ENCODE measurements at places on chromosomes 7 and 10.

GRCh38 chr7:8177109-8177933 is 84.6 kb downstream of the ICA1 start:
- no peak for DNase-seq

DNA sequence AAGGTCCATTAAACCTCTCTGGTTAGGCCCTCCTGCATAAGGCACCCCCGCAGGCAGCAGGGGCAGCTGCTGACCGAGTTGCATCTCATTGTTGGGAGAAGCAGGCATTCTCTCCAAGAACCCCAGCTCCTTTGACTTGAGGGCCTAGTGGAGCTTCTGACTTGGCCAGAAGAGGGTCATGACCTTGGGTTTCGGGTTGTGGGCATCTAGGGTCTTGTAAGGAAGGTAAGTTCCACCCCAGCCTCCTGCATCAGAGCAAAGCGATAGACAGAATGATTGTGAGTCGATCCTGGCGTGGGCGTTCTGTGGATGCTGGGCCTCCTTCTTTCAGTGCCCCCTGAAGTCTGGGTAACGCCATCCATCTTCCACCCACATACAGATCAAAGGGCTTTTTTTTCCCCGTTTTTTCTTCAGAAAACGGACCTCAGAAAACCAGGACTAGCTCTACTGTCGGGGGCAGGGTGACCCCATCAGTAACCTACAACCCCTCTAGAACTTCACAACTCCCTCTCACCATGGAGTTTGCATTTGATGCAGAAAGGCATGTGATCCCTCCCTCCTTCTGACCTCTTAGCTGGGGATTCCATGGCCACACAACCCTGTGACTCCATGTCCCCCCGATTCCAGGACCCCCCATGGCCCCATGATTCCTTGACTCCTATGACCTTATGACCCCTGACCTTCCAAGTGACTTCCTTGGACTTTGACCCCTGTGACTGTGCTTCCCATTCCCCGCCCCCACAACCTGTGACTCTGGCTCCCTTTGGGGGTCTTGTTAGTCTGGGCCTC is 3.0 kb downstream of the SEMA4G start:
- DNase-seq: no peak

DNA sequence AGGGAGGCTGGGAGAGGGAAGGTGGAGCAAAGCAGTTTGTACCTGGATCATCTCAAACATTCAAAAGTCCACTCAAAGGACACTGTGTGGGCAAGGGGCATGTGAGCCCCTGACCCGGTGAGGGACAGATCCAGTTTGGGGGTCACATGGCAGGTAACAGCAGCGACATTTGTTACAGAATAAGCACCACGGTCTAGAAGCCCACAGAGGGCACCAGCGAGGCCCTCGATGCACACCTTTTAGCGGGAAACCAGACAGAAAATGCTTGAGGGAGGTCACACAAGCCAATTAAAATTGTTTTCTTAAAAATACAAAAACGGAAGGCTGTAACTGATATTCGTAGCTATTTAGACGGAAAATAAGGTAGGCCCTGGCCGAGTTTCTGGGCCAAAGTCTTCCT is 144.4 kb downstream of the ZMYND11 start:
- DNase-seq: no peak

DNA sequence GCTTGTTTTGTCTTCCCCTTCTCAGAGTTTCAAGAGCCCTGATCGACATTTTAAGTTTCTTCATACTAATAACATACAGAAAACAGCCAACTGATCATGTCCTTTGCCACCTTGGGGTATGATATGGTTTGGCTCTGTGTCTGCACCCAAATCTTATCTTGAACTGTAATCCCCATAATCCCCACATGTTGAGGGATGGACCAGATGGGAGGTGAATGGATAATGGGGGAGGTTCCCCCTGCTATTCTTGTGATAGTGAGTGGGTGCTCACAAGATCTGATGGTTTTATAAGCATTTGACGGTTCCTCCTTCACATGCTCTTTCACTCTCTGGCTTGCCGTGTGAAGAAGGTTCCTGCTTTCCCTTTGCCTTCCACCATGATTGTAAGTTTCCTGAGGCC is 190.3 kb downstream of the CHCHD3 start:
- DNase-seq: no peak

DNA sequence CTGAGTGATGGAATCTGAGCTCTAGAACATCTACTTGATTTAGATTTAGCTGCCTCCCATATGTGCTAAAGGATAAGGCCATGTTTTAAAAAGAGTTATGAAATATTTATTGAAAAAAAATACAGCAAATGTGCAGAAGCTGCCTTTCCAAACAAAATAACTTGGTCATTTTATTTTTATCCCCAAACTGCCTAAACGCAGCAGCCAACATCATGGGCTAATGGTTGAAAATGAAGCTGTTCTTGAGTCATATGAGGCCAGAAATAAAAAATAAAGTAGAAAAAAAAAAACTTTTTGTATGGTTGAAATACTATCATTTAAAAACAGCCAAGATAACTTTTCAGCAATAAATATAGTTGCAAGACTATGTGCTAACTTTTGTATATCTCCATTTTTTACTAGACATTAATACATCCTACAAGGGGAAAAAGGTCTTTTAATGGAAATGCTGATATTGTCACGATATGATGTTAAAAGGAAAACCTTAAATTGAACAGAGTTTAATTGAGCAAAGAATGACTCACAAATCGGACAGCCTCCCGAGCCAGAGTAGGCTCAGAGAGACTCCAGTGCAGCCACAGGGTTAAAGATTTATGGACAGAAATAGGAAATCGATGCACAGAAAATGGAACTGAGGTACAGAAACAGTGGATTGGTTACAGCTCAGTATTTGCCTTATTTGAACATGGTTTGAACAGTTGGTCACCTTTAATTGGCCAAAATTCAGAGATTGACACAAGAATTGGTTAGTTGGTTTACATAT is 305.8 kb downstream of the MDFIC start:
- DNase-seq: no peak

DNA sequence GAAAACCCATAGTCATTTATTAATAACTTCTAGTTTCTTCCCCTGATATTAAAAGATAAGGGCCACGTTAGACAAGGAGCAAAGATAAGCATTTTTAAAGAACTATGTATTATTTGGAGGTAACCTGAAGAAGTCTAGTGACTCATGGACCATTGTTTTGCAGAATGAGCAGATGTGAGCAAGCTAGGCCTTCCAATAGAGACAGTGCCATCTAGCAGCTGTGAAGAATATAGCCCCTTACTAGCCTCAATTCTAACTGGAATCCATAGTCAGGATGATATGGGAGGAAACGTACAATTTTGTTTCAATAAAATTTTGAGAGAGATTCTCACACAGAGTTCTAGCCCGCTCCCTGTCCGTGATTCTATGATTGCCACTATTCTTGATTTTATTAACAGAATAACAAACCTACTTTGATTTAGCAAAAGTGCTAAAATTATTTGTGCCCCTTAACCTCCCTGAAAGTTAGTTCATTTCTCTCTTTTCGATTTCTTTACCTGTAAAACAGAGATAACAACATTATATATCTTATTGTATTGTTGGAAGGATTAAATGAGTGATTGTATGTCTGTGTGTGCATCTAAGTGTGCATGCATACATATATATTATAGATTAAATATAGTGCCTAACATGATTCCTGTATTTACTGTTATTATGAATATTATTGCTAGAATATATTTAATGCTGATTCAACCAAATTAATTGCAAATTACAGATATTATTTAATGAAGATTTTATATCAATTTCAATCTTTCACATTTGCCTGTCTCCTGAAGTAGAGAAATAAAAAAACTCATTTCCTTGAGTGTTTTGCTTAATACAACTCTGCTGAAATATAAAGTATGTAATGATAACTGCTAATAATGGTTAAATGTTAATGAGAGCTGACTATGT is 22.7 kb downstream of the FAM237B start:
- DNase-seq: no peak

DNA sequence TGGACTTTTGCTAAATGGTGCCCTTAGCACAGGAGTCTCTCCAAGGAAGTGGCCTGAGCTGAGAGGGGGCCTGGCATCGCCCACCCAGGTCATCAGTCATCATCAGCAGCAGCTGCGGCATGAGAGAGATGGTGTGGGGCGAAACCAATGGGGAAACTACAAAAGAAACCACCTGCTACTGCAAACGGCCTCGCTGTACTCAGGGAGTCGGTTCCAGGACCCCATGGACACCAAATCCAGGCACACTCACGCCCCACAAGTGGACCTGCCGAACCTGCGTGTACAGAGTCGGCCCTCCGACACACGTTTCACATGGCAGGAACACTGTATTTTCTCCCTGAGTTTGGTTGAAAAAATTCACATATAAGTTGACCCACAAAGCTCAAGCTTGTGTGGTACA is 37.8 kb downstream of the DIP2C start:
- no peak for DNase-seq

GRCh38 chr7:98135984-98136383 is 29.3 kb downstream of the LMTK2 start:
- DNase-seq: no peak

DNA sequence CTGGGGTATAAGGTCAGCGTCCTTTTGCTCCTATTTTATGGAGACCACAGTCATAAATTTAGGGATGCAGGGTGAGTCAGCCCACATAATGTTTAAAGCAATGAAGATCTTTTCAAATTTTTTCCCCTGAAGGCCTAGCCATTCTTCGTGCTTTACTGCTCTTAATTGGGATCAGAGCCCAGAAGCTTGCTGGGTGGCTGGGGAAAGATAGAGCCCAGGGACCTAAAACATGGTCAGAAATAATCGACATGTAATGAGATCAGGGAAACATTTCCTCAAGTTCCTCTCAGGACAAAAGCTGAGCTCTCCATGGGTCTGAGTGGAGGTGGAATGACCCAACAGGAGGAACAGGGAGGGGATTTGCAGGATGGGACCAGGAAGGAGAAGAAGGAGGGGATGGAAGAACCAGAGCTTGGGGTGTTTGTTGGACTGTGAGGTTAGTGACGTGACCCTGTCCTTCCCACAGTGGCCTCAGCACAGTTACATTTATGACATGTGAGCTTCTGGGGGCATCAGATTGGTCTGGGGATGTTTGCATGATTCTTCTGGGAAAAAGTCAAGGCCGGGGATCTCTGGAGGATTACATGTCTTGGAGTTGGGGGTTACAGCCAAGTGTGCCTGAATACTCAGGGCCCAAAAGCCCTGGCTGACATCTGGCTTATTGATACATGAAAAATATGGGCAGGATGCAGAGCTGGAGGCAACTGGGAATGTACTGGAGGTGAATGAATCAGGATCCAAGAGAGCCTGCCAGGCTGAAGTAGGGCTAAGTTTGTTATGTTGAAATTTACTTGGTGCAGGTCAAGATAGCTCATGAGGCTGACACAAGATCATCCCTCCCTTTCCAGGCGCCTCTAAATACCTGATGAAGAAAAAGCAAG is 477.9 kb downstream of the RPS24 start:
- no peak for DNase-seq

DNA sequence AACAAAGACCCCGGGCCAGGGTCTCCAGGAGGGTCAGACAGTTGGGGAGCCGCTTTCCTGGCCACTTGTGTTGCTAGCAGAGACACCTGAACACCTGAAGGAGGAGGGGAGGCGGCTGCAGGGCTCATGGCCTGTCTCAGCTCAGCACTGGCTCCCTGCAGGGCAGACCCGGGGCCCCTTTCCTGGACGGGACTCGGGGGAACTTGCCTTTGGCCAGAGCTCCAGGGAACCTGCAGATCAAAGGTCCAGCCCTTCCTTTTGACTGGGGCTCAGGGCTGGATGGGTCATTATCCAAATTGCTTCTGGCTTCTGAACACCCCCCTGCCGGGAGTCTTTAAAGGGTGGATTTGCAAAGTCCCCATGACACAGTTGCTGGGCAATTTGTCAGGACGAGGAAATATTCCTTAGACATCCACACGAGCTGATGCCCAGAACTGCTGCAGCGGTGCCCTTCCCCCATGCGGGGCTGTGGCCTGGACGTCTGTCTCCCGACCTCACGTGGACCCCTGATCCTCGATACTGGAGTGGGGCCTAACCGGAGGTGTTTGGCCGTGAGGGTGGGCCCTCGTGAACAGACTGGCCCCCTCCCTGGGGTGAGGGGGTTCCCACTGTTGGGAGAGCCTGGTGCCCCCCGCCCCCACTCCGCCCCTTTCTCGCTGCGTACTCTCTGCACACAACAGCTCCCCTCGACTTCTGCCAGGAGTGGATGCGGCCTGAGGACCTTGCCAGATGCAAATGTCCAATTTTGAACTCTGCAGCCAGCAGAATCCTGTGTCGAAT is 194.3 kb downstream of the ELFN1 start:
- no peak for DNase-seq

DNA sequence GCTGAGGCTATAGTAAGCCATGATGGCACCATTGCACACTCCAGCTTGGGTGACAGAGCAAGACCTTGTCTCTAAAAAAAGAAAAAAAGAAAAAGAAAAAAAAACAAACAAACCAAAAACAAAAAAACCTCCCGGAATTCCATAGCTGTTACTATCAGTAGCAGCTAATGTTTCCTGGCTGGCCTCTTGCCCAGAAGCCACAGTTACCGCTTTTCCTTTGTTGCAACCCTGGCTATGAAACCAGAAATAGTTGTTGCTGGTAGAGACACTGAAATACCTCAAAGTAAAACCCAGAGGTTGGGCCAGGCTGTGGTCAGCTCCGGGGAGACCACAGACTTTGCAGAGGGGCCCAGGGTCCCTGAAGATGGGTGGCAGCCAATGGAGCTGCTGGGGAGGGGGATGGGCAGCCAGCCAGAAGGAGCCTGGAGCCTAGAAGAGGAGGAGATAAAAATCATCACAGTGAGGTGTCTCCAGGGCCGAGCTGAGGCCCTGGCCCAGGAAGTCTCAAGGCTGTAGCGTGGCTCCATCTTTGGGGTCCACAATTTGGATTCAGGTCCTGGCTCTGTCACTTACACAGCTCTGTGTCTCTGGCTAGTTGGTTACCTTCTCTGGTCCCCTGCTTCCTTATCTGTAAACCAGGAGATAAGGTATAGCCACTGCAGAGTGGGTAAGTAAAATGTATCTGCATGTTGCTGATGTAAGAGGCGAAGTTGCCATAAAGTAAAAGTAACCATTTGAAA is 3.4 kb upstream of the CHST12 start:
- no peak for DNase-seq

DNA sequence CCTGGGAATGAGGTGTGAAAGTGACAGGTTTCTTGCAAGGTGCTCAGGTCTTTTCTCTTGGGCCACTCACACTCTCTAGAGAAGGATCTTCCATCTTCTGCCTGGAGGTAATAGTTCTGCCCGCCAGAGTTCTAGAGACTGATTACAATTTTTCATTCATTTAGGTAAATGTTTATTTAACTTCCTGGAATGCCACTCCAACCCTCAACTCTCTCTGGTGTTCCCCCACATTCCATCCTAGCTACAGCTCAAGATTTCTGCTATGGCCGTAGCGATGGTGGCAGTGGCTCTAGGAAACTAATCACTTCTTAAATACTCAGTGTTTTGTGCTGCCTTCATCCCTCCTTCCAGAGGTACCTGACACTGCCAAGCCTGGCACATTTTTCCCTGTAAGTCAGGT is 174.6 kb downstream of the WDR11 start:
- no peak for DNase-seq

DNA sequence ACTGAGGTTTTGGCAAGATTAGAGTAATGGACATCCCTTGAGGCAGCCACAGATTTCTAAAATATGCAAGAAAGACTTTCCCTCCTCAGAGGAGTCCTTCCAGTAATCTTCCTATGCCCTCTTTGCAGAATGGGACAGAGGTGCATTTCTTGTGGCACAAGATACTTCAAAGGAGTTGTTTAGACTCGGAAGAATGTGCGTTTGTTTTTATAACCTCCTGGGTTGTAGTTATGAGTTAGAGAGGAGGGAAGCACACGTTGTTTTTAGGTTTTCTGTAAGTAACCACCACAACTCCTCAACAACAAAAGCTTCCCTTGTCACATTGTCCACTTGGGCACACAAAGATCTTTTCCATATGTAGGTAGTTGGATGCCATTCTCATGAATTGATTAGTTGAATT is 78.1 kb upstream of the GLI3 start:
- DNase-seq: no peak

- DNase-seq: no peak
Measured at GRCh38 chr7:128100225-128100948, 69.2 kb upstream of the LRRC4 start.
